ENCODE measurements at places on chromosomes 16 and 17.
A peak's percentile ranks its signal among the peaks of the same experiment; 100 is the strongest.

DNA sequence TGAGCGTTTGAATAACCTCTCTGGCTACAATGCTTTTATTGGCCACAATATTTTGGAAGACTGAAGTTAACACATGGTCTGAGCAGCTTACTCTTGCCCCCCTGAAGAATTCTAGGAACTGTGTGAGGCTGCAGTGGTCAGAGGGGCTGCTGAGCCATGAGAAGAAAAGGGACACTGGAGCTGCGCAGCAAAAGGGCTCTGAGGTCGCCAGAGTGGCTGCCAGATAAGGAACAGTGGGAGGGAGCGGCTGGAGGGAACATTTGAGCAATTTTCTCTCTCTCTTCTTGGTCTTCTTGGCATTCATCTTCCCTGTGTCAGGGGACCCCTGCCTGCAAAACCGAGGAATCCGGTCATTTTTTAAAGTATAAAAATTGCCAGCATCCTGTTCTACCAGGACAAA, 66.1 kb downstream of the CPPED1 start:
- no peak for DNase-seq

DNA sequence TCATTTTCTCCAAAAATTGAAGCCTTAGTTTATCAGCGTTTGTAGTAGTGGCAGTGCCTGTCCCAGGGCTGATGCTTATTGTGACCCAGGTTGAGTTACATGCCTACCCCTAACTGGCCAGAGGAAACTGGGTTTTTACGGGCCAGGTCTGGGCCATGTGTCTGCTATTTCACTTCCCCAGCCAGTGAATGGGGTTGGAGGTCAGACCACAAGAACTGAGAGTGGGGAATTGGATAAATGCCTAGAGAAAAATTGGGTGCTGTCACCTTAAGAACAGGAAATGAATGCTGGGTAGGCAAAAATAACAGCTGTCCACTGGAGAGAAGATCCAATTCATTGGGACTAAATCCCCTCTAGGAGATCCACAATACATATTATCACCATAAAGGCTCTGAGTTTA, 5.2 kb downstream of the ADPRM start:
- no peak for DNase-seq

- no peak for DNase-seq
These were observed 3.3 kb upstream of the KRT35 start for GRCh38 chr17:41483991-41484826.

GRCh38 chr17:13994050-13994449, 75.3 kb upstream of the COX10 start:
- DNase-seq: no peak

- DNase-seq: peak; percentile 36
These were observed 90.1 kb upstream of the GSE1 start for GRCh38 chr16:85522842-85523601.

DNA sequence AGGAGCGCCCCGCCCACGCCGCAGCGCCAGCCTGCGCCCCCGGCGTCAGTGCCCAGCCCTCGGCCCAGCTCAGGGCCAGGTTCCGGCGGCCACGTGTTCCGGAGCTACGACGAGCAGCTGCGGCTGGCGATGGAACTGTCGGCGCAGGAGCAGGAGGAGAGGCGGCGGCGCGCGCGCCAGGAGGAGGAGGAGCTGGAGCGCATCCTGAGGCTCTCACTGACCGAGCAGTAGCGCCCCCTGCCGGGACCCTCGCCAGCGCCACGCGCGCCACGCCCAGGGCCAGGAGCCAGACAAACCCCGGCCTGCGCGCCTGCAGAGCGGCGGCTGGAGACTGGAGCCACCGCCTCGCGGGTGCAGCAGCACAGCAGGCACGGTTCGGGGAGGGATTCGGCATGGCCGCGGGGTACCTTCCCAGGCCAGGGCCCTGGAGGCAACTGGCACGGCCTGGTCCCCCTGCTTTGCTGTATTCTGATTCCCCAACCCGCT, 9.3 kb downstream of the CORO6 start:
- peak; percentile 90 for DNase-seq

DNA sequence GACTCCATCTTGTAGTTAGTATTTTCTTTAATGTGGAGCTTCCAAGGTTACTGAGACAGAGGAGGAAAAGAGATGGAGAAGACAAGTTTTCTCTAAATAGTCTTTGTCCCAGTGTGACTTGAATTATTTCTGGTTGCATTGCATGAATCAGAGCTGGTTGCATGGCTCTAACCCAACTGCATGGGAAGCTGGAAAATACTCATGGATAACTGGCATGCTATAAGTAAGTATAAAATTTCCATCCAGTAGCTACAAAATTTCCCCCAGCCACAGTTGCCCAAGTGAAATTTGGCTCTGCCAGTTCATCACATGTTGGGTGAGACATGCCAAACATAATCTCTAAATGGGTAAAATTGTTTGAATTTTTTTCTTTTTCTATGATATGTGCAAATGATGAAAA, 1161.5 kb downstream of the CDH11 start:
- DNase-seq: no peak

DNA sequence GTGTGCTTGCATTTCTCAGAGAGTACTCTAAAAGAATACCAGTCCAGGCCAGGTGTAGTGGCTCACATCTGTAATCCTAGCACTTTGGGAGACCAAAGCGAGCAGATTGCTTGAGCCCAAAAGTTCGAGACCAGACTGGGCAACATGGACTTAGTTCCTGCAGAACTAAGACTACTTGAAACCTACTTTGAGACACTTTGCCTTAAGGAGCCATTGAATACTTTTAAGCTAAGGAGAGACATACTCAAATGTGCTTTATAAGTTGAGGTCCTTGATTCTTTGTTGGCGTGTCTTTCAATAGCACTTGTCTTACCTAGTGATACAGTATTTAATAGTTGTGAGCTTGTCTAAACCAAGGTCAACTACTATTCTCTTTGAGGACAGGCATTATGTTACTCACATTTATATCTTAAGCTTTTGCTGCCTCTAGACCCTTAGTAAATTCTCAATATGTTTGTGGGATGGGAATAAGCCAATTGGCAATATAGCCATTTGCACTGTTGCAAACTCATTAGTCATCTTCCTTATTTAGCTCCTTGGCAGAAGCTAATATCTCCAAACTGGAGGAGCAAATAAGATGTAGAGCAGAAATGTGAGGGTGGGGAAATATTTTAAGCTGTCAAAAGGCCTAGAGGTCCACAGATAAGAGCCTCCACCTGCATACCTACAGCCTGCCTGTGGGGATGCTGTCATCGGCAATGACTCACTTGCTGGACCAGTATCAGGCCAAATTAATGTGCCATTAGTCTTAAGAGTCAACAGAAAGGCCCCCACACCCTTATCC, 16.3 kb downstream of the SCPEP1 start:
- no peak for DNase-seq

DNA sequence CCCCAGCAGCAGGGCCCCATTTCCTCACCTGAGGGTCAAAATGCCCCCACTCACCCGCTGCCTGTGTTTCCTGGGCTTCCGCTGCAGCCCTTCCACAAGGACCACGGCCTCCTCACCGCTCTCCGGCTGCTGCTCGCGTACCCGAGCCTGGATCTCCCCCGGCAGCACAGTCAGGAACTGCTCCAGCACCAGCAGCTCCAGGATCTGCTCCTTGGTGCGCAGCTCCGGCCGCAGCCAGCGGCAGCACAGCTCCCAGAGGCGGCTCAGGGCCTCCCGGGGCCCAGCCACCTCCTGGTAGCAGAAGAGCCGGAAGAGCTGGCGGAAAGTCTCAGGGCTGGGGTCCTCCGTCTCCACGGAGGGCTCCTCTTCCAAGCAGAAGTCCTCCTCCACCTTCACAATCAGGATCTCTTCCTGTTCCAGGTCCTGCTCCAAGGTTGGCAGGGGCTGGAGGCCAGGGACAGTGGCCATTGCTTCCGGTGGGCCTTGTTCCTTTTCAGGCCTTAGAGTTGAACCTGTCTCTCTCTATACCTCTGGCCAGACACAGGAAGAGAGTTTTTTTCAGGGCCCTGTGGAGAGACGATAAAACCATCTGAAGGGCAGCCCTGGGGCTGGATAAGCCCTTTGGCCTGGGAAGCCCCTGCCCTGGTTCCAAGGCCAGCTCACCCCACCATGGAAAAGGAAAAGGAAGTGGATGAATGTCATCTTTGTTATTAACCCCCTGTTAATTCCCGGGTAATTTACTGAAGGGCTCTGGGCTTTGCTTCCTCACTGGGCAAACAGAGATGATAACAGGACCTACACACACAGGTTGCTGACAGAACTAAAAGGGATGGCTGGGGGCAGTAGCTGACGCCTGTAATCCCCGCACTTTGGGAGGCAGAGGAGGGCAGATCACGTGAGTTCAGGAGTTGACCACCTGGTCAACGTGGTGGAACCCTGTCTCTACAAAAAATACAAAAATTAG, 1.2 kb downstream of the ZNF500 start:
- no peak for DNase-seq

Data from adipocyte (in vitro differentiated cells).